IMR-90 (cell line): ENCODE measurements at places on chromosomes 2 and 18. TPM values are rescaled to one million over a fixed set of nuclear protein-coding genes. Genes with fewer than 3 reads are reported as not detected.

KLHL29 gene
- total RNA-seq: 2.0 and 2.5 TPM in 2 replicates

LIMS3 gene
- 4.4 and 12.7 TPM in 2 replicates for total RNA-seq

UPP2 gene
- total RNA-seq: not detected in 2 replicates

PSMA8 gene
- not detected in 2 replicates for total RNA-seq

IL36RN gene
- not detected in 2 replicates for total RNA-seq

CDH2 gene
- 105 and 111 TPM in 2 replicates for total RNA-seq

PLEKHH2 gene
- total RNA-seq: 1.7 and 2.0 TPM in 2 replicates

C2orf92 gene
- 0.90 and 2.2 TPM in 2 replicates for total RNA-seq

PTPRN gene
- 4.4 and 5.2 TPM in 2 replicates for total RNA-seq

AQP12B gene
- not detected in 2 replicates for total RNA-seq

CDKL4 gene
- 0.28 TPM in 1 of 2 replicates, not detected in the other for total RNA-seq

SP100 gene
- 69.0 and 82.5 TPM in 2 replicates for total RNA-seq

ALK gene
- not detected in 2 replicates for total RNA-seq

TRIM43 gene
- not detected in 2 replicates for total RNA-seq

SMIM21 gene
- not detected in 2 replicates for total RNA-seq

EIF2AK3 gene
- total RNA-seq: 20.3 and 22.8 TPM in 2 replicates

MREG gene
- total RNA-seq: 1.7 and 1.8 TPM in 2 replicates

ACTG2 gene
- total RNA-seq: 349 and 523 TPM in 2 replicates

SOX11 gene
- 2.2 and 4.7 TPM in 2 replicates for total RNA-seq

ALPG gene
- not detected in 2 replicates for total RNA-seq

KCNF1 gene
- total RNA-seq: 0.54 and 0.56 TPM in 2 replicates

SCLY gene
- 8.6 and 12.2 TPM in 2 replicates for total RNA-seq

ZNF516 gene
- 7.9 and 9.7 TPM in 2 replicates for total RNA-seq

ARHGEF33 gene
- 0.18 and 0.28 TPM in 2 replicates for total RNA-seq

HRH4 gene
- total RNA-seq: not detected in 2 replicates

SERPINB4 gene
- not detected in 2 replicates for total RNA-seq

ZC3H6 gene
- 2.0 and 2.2 TPM in 2 replicates for total RNA-seq

RGPD4 gene
- total RNA-seq: not detected in 2 replicates

SAG gene
- total RNA-seq: not detected in 2 replicates

LGALSL gene
- total RNA-seq: 1.7 and 2.9 TPM in 2 replicates

BOLL gene
- total RNA-seq: not detected in 2 replicates

CLIP4 gene
- total RNA-seq: 64.2 and 66.3 TPM in 2 replicates

RTTN gene
- total RNA-seq: 19.9 and 21.9 TPM in 2 replicates

DSG4 gene
- total RNA-seq: not detected in 2 replicates

C2orf80 gene
- total RNA-seq: not detected in 2 replicates

SMYD1 gene
- total RNA-seq: not detected in 2 replicates

NOSTRIN gene
- total RNA-seq: under 0.01 and 0.18 TPM in 2 replicates

SLC30A3 gene
- total RNA-seq: under 0.01 TPM in 1 of 2 replicates, not detected in the other

NEU2 gene
- total RNA-seq: not detected in 2 replicates

GAREM2 gene
- total RNA-seq: 0.28 and 0.36 TPM in 2 replicates
